Globus pallidus (tissue), 1 donor: ENCODE measurements at places on chromosomes 12 and 14.

DNA sequence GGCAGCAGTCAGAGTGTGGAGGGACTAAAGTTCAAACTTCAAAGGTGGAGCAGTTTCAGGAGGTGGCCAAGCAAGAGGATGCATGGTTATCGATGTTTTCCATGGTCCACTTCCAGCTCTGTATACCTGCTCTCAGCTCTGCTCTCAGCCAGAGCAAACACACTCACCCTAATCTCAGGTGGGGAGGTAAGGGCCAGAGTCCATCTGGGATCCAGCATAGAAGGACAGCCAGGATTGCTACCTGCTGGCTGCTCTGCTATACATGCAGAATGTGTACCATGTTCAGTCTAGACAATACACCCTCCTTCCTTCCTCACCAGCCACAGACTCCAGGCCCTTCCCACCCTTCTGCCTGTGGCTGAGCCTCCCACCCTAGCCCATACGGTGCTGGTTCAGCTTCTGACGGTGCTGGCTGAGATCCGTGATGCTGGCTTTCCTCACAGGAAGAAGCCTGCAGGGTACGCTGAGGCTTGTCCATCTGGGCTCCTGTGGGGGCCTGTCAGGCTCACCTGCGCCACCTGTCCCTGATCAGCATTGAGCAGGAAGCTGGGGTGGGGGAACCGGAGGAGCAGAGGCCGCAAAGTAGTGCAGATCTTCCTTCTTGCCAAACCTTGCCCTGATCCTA is 2.4 kb downstream of the CBLN3 start:
- DNase-seq = no peak

DNA sequence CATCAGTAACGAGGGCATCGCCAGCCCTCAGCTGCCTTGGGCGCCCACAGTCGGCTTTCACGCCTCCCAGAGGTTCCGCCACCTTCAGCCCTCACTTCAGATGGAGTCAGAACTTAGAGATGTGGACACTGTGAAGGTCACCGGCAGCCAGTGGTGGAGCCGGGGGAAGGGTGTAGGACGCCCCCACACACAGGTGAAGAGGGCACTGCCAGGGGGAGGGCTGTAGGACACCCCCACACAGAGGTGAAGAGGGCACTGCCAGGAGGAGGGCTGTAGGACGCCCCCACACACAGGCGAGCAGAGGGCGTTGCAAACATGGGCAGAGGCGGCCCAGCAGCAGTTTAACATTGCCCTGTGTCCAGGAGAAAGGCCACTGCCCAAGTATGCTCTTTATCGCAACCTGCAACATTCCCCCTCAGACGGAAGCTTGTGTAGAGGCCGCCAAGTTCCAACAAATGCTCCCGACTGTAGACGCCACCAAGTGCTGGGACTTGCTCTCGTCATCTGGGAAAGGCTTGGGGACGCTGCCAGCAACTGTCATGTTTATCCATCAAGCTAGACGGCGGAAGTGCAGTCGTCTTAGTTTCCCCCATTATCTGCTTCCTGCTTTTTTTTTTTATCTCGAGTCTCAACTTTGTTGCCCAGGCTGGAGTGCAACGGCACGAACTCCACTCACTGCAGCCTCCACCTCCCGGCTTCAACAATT is 4.9 kb upstream of the ANKLE2 start:
- no peak for DNase-seq

DNA sequence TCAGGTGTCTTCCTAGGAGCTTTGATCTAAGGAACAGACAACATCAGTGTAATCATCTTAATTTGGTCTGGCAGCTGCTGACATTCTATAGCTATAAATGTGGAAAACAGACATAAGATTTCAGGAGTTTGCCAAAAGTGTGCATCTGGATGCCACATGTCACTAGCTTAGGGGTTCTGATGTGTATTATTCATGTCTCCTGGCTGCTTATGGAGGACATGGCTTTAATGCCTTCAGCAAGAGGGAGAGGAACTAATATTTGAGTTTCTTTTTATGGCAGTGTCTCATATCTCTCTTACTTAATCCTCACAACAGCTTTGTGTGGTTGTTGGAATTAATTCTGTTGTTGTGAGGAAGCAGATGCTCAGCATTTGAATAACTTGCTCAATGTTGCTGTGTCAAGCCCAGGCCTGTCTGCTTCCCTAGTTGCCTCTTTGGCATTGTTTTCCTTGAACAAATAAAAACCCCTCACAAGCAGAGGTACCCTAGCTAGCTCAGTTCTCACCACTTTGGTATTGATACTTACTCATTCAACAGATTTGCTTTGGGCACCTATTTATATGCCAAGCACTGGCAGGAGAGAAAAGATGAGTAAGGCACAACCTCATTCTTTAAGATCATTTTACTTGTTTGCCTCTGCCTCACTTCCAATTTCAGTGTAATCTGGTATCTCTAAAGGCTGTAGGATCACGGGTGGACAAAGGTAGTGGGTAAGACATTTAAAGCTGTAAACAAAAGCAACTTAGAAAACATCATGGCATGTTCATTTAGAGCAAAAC is 39.8 kb upstream of the EID3 start:
- DNase-seq = no peak

GRCh38 chr12:23484238-23484637 is 465.2 kb downstream of the SOX5 start:
- DNase-seq = no peak

DNA sequence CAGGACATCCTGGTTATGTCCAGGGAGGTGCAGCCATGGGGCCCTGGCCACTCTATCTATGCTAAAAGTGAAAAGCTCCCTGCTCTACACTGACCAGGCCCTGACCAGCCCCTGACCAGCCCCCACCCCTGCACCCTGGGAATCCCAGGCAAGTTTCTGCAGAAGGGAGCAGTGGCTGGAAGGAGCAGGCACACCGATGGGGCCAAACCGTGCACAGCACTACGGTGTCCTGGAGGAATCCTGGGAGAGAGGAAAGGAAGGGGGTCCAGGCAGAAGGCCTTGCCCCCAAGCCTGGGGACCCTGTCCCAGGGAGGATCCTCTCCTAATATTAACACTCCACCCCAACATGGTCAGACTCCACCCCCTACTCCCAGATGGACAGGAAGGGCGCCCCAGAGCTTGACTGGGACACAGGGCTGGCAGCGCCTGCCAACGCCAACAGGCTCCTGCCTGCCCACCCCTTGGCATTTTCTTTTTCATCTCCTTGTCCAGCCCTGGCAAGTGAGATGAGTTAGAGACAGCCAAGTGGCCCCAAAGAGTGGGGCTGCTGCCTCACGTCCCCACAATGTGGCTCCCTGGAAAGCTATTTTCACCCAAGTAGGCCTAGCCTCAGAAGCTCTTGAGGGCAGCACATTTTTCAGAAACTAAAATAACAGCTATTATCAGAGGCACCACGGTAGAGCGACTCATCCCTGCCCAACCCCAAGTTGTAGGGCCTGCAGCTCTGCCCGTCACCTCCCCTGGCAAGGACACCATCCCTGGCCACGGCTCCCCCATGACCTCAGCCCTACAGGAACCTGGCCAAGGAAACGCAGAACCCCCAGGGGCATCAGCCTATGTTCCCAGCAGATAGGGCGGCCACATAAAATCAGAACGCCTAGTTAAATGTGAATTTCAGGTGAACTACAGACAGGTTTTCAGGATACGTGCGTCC is 82.6 kb downstream of the SCARB1 start:
- no peak for DNase-seq

GRCh38 chr12:104446646-104447421 is 9.9 kb upstream of the CHST11 start:
- DNase-seq = no peak

- no peak for DNase-seq
Measured at GRCh38 chr12:114656906-114657596, 26.9 kb downstream of the TBX3 start.

DNA sequence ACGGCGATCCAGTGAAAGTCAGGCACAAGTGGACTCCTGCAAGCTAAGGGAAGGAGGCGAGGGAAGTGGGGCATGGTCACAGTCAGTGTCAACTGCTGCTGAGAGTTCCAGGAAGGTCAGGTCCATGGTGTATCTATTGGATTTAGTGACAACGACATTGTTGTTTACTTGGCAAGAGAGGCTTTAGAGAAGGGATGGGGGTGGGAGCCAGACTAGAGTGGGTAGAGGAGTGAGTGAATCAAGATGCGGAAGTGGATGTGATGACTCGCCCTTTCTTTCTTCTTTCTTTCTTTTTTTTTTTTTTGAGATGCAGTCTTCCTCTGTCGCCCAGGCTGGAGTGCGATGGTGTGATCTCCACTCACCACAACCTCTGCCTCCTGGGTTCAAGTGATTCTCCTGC is 12.5 kb downstream of the P2RX7 start:
- DNase-seq = no peak

GRCh38 chr14:22491683-22492621 is 97.1 kb downstream of the DAD1 start:
- DNase-seq = no peak

- no peak for DNase-seq
Measured at GRCh38 chr14:30330445-30330844, 228.5 kb upstream of the G2E3 start.

DNA sequence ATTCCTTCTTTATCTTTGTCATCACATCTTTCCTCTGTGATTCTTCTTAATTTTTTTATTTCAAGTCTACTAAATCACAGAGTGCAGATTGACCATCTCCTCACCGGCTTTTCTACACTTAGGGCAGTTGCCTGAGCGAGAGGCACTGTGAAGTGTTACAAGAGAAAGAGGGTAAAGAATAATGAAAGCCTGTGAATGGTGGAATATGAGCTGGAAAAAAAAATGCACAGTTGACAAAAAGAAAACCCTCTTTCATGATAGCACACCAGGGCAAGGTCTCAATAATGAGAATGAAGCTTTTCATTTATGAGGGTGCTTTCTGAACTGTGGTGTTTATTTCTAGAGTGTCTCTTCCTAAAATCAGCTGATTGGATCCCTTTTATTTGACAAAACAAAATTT is 106.2 kb upstream of the PDE3A start:
- DNase-seq = no peak

DNA sequence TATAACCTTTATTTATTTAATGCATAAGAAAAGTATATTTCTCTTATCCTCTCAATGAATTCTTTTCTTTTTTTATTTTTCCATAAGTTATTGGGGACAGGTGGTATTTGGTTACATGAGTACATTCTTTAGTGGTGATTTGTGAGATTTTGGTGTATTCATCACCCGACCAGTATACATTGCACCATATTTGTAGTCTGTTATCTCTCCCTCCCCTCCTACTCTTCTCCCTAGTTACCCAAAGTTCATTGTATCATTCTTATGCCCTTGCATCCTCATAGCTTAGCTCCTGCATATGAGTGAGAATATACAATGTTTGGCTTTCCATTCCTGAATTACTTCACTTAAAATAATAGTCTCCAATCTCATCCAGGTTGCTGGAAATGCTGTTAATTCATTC is 1900.0 kb upstream of the SEL1L start:
- DNase-seq = no peak

DNA sequence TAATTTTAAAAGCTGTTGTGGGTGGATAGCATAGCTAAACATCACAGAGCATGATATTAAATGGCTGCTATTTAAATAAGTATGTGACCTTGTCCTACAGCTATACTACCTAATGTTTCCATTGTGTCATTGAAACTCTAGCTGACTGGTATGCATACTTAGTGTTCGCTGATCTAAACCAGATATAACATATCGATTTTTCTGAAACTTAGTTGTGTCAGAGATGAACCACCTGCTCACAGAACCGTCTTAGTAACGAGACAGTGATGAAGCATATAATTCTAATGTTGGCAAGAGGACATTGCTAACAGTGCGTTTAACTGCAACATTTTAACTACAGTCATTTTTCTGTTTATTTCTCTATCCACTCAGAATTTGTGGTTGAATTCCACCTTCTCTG is 36.1 kb upstream of the NUAK1 start:
- no peak for DNase-seq

GRCh38 chr12:83097643-83098342 is 411.1 kb downstream of the TMTC2 start:
- DNase-seq = peak; percentile 57

DNA sequence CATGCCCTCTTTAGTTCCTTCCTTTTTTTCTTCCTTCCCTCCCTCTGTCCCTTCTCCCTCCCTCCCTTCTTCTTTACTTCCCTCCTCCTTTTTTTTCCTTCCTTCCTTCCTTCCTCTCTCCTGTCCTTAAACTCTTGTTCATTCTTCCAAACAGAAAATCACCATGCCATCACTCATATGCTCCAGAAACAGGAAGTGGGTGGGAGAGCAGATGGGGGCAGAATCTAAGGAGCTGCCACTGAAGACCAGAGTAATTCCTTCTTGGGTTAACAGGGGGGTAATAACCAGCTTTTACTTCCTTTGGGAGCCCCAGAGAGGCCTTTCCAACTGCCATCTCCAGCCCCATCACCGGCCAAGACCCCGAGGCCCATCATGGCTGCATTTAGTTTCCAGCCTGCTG is 51.2 kb downstream of the SVOP start:
- DNase-seq = no peak

DNA sequence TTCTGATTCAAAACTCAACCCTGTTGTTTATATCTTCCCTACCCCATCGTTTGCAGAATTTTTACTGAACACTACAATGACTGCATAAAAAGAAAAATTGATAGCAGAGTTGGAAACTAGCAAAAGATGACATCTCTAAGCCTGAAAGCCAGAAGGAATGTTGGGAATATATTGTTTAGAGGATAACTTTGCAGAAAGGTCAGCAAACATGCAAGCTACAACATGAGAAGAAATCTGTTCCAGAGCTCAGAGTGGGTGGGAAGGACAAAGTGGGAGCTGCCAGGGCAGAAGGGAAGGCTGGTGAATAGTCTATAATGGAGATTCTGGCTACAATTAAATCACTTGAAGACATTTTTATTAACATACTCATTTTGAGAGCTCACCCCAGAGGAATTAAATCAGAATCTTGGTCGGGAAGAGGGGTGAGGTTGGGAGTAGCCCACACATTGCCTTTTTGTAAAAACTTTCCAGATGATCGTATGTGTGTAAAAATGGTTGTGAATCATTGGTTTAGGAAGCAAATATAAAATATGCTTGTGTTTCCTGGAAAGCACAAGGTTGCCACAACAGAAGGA is 574.8 kb downstream of the FLRT2 start:
- DNase-seq = no peak

- DNase-seq = no peak
Measured at GRCh38 chr14:102983496-102983895, 61.0 kb downstream of the AMN start.

GRCh38 chr12:123858176-123858575 is 96.1 kb downstream of the DNAH10 start:
- DNase-seq = no peak
